HCT116 (cell line): ENCODE measurements at places on chromosomes 1 and 21. TPM values are rescaled to one million over a fixed set of nuclear protein-coding genes. Genes with fewer than 3 reads are reported as not detected.
A peak's percentile ranks its signal among the peaks of the same experiment; 100 is the strongest.

- H3K4me1 ChIP-seq: no peaks in the 10 kb centered on the region
- no peaks in the 10 kb centered on the region for H3K27me3 ChIP-seq
- H3K36me3 ChIP-seq: no peaks in the 10 kb centered on the region
- DNase-seq: no peak
- no peak overlapping the region for H3K4me3 ChIP-seq
- no peak overlapping the region for H3K27ac ChIP-seq
Measured at GRCh38 chr21:21559285-21560045, 561.3 kb downstream of the NCAM2 start.

DNA sequence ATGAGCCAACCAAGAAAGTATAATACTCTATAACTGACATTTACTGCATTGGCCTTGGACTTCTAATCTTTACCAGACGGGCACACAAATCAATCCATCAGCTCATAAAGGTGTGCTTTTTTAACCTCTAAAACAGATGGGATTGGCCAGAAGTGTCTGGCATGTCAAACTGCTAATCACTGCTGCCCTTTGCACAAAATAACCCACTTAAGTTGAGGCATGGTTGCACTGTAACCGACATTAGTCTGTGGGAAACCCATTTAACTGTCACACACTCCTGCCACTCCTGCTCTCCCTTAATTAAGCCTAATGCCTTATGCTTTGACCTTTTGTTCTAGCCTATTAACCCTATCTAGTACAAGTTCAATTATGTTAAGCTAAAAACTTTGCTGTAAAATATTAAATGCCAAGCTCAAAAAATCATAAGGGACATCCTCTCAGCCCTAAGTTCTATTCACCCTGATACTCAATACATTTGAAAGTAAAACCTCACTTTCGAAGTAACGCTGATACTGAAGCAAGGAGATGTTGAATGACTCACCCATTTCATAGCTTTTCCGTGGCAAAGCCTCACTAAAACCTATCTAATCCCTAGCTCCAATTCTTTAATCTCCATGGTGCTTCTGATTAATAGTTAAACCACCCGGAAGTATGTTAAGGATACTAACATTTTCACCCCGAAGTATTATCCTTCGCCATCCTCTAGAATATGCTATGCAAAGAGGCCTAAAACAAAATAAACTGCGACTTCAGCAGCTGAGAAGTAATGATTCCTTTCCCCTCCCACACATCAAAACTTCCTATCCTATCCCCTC, 12.9 kb downstream of the NRIP1 start:
- no peaks in the 10 kb centered on the region for H3K36me3 ChIP-seq
- H3K4me1 ChIP-seq: peaks cover 31% of the 10 kb centered on the region
- peak overlapping the region; percentile 29 for H3K4me3 ChIP-seq
- no peak for DNase-seq
- H3K27me3 ChIP-seq: no peaks in the 10 kb centered on the region
- H3K27ac ChIP-seq: peak overlapping the region; percentile 95

Gene UBASH3A
- 0.07 TPM for total RNA-seq

GRCh38 chr1:109191377-109191776, 22.3 kb upstream of the SARS1 start:
- peaks cover under 1% of the 10 kb centered on the region; the same call in 1 of the 2 replicates for H3K4me1 ChIP-seq
- H3K36me3 ChIP-seq: no peaks in the 10 kb centered on the region
- no peaks in the 10 kb centered on the region for H3K27me3 ChIP-seq
- no peak overlapping the region for H3K27ac ChIP-seq

DNA sequence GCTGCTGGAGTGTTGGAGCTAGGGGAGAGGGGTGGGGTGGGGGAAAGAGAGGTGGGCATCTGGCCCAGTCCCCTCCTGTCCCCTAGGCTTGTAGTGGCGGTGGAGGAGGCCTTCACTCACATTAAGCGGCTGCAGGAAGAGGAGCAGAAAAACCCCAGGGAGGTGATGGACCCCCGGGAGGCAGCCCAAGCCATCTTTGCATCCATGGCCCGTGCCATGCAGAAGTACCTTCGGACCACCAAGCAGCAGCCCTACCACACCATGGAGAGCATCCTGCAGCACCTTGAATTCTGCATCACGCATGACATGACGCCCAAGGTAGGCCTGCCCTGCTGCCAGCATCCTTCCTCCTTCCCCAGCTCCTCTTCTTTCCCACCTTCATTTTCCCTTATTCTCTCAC, 23.6 kb downstream of the VANGL2 start:
- H3K4me1 ChIP-seq: no peaks in the 10 kb centered on the region
- no peak for DNase-seq
- H3K27me3 ChIP-seq: no peaks in the 10 kb centered on the region
- no peak overlapping the region for H3K27ac ChIP-seq
- no peak overlapping the region for H3K4me3 ChIP-seq
